ENCODE measurements at places on chromosomes 3 and 15. TPM values are rescaled to one million over a fixed set of nuclear protein-coding genes. Genes with fewer than 3 reads are reported as not detected.

DNA sequence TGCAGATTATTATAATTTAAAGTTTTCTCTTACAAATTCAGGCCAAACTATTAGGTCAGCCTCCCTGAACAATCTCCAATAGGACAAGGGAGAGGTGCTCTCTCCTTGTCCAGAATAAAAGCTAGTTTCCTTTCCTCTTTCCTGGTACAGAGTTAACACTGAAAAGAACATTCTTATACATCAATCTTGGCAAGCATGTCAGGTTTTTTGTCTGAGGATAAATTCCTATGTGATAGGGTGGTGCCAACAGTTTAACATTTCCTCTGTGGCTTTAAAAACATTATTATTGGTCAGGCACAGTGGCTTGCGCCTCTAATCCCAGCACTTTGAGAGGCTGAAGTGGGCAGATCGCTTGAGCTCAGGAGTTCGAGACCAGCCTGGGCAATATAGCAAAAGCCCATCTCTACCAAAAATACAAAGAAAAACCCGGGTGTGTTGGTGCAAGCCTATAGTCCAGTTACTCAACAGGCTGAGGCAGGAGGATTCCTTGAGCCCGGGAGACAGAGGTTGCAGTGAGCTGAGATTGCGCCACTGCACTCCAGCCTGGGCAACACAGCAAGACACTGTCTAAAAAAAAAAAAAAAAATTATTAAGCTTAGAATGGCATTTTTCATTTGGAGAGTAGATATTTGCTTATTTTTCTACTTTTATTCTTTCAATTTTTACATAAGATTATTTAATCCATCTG lies 13.7 kb upstream of the ULK4 start:
- H3K4me1 ChIP-seq, result no peaks in the 10 kb centered on the region
- H3K36me3 ChIP-seq, result no peaks in the 10 kb centered on the region
- no peak for DNase-seq
- H3K4me3 ChIP-seq, result no peak overlapping the region
- H3K27ac ChIP-seq, result peak overlapping the region; percentile 22
- no peaks in the 10 kb centered on the region for H3K27me3 ChIP-seq

DNA sequence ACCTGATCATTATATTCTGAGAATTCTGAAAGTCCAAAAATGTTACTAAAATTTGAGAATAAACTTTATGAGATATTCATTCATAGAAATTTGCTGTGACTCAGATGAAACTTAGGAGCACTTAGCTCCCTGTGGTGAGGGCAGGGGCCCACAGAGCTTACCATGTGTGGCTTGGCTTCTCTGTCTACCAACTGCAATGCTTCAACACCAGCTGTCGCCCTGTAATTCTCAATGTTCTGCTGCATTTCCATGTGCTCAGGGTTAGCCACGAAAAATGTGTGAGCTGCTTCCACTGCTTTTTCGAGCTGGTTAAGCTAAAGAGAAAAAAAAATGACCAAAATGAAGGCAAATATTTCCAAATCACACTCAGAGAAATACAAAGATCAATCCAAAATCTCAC lies 125.6 kb downstream of the P3H2 start:
- no peak for DNase-seq
- H3K27ac ChIP-seq, result no peak overlapping the region
- H3K36me3 ChIP-seq, result no peaks in the 10 kb centered on the region
- no peak overlapping the region for H3K4me3 ChIP-seq
- peaks cover 16% of the 10 kb centered on the region for H3K27me3 ChIP-seq

Gene SERPINI1
- total RNA-seq, result 3.7 TPM

DNA sequence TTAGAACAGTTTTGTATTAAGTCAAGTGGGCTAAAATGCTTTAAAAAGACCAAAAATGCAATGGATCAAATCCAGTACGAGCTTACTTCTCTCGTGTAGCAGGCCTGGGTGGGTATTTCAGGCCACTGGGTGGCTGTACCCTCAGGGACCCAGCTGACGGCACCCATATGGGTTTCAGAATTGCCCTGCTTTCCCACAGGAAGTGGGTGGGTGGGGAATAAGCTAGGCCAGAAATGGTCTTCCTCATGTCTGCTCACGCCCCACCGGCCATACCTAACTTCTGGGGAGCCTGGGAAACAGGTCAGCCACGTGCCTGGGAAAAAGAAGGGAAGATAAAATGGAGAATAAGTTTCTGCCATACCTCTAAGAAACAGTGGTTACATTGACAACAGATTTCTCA lies 20.3 kb downstream of the GPR160 start:
- DNase-seq, result peak; percentile 52
- peak overlapping the region; percentile 99 for H3K27ac ChIP-seq
- H3K4me1 ChIP-seq, result peaks cover 50% of the 10 kb centered on the region
- peak overlapping the region; percentile 68 for H3K4me3 ChIP-seq
- no peaks in the 10 kb centered on the region for H3K27me3 ChIP-seq

Gene AAGAB
- total RNA-seq, result 51.7 TPM

Gene GREM1
- not detected for total RNA-seq

DNA sequence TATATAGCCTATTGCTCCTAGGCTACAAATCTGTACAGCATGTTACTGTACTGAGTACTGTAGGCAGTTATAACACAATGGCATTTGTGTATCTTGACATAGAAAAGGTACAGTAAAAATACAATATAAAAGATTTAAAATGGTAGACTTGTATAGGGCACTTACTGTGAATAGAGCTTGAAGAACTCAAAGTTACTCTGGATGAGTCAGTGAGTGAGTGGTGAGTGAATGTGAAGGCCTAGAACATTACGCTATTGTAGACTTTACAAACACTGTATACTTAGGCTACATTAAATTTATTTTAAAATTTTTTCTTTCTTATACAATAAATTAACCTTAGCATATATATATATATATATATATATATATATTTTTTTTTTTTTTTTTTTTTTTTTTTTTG lies 140.0 kb upstream of the UBE2E1 start:
- no peak for DNase-seq
- H3K27me3 ChIP-seq, result peaks cover 40% of the 10 kb centered on the region
- no peak overlapping the region for H3K27ac ChIP-seq
- H3K36me3 ChIP-seq, result no peaks in the 10 kb centered on the region
- H3K4me3 ChIP-seq, result no peak overlapping the region

DNA sequence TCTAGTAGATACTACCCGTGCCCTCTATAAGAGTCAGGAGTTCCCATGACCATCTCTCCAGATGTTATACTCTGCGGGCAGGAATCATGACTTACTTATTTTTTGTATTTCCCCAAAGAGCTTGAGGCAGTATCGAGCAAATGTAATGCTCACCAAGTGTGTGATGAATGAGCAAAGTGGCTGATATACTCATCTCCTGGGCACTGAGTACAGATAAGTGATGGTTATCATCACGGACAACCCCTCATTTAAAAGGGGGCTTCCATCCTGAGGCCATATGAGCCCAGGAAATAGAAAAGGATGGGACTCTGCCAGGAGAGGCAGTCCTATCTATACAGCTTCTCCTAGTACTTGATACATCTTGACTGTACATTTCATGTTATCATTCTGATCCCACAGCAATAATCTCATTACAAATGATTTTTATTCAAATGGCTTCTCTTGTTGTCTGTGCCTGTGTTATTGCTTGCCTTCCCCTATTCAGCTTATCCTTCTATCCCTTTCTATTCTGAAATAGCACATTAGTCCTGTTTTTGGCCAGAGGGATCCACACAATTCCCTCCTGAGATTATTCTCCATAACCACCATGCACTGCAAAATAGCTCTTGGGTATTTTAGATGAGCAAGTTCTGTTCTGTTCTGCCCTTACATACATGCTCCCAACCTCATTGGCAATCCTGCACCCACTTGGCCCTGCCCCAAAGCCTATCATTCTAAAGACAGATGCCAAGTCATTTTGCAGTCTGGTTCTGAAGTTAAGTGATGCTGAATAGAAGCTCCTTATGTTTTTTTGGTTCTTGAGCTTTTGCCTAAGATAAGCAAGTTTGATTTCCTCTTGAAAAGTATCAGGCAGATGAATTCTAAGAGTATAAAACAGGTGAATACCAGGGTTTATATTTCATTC lies 48.0 kb upstream of the MRPL3 start:
- no peak overlapping the region for H3K4me3 ChIP-seq
- H3K36me3 ChIP-seq, result no peaks in the 10 kb centered on the region
- no peak for DNase-seq
- H3K4me1 ChIP-seq, result peaks cover 4% of the 10 kb centered on the region

DNA sequence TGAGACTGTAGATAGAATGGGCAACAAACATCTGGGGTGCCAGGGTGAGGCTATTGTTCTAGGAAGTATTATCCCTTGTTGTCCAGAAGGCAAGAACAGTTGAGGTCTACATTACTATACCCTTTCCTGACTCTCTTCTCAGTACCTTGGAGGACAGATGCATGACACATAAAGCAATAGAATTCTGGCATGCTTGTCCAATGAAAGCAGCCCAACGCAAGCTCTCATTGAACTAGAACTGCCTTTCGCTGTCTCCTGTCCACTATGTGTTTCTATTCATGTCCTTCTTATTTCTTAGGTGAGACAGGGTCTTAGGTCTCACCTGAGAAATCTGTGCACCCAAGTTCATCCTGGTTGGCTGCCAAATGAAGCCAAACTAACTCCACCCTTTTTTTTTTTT lies 68.6 kb downstream of the TGFBR2 start:
- peak overlapping the region; percentile 96 for H3K27ac ChIP-seq
- DNase-seq, result no peak
- H3K36me3 ChIP-seq, result peaks cover 36% of the 10 kb centered on the region
- peaks cover 94% of the 10 kb centered on the region for H3K4me1 ChIP-seq

Gene IMPG2
- total RNA-seq, result 0.82 TPM

Gene ANKUB1
- not detected for total RNA-seq

Gene PTX3
- 0.65 TPM for total RNA-seq

Gene CLCN2
- 3.1 TPM for total RNA-seq

Gene CYP1A2
- total RNA-seq, result not detected

DNA sequence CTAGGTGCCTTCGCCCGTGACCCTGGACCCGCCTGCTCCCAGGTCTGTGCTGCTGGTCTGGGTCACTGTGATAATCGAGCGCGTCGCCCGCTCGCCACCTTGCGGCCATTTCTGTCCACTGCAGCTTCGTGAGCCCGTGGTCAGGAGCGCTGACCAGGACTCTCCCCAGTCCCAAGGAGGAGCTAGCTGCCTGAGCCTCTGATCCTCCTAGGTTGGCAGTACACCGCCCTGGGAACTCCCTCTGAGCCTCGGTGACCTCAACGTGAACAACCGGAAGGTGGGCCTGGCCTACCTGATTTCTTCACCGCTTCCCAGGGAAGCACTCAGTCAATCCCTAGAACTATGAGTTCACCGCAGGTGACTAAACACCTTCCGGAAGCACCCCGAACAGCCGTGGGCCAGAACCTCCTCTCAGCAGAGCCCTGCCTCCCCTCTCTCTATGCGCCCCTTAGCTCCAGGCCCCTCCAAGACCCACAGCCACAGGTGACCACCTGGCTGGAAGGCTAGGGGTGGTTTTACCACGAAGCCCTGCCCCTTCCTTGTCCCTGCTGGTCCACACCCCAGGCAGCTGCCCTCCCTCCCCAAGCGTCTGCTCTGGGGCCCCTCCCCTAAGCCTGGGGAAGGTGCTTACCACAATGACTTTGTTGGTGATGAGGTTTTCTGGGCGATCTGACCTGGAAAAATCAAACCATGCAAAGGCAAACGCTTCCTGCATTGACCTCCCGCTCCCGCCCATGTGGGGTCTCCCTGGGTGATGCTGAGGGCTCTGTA lies 9.7 kb downstream of the PLA2G4D start:
- peak; percentile 60 for DNase-seq
- no peak overlapping the region for H3K27ac ChIP-seq
- no peaks in the 10 kb centered on the region for H3K36me3 ChIP-seq
- H3K4me1 ChIP-seq, result peaks cover 6% of the 10 kb centered on the region
- no peak overlapping the region for H3K4me3 ChIP-seq

Gene FEZF2
- total RNA-seq, result not detected

Gene GOLGA6B
- total RNA-seq, result not detected

DNA sequence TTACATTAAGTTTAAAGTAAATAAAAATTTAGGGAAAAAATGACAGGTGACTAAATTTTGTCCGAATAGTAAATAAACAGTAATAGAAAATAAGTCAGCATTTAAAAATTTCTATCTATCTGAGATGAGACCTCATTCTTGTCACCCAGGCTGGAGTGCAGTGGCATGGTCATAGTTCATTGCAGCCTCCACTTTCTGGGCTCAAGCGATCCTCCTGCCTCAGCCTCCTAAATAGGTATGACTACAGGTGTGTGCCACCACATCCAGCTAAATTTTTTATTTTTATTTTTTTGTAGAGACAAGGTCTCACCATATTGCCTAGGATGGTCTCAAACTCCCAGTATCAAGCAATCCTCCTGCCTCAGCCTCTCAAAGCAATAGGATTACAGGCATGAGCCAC lies 7.8 kb downstream of the KPNA4 start:
- peaks cover 6% of the 10 kb centered on the region for H3K36me3 ChIP-seq
- no peaks in the 10 kb centered on the region for H3K27me3 ChIP-seq
- H3K4me3 ChIP-seq, result no peak overlapping the region
- no peak overlapping the region for H3K27ac ChIP-seq

Measured in activated T-cell treated with anti-CD3 and anti-CD28 coated beads, Interleukin-2, amount 50 U/mL, for 72 hours (primary cell).